ENCODE measurements at places on chromosomes 11 and 22.
A peak's percentile ranks its signal among the peaks of the same experiment; 100 is the strongest.

DNA sequence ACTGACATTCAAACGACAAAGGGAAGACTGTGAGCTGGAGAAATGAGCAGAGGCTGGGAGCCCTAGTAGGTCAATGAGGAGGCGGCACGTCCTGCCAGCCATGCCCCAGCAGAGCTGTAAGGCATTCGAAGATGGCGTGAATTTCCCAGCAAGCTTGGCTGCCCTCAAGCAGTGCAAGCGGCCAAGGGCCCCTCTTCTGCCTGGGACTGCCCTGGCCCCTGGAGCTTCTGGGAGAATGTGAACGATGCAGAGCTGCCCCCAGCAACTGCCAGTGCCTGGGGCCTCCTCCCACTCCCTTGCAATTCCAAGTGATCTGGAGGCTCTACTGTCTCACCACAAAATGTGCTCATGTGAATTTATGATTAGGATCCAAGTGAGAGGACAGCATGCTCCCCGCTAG lies 4.3 kb downstream of the PPM1F start:
- DNase-seq, result no peak

DNA sequence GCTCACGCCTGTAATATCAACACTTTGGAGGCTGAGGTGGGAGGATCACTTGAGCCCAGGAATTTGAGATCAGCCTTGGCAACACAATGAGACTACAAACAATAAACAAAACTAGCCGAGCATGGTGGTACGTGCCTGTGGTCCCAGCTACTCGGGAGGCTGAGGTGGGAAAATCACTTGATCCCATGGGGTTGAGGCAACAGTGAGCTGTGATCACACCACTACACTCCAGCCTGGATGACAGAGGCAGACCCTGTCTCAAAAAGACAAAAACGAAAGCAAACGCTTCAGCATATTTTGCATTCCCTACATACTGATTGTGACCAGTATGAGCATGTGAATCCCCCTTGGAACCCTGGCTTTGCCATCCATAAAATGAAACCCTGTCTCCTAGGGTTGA lies 33.9 kb upstream of the MN1 start:
- DNase-seq, result no peak

- no peak for DNase-seq
Observed at GRCh38 chr11:86715611-86716010, 43.2 kb upstream of the ME3 start.

DNA sequence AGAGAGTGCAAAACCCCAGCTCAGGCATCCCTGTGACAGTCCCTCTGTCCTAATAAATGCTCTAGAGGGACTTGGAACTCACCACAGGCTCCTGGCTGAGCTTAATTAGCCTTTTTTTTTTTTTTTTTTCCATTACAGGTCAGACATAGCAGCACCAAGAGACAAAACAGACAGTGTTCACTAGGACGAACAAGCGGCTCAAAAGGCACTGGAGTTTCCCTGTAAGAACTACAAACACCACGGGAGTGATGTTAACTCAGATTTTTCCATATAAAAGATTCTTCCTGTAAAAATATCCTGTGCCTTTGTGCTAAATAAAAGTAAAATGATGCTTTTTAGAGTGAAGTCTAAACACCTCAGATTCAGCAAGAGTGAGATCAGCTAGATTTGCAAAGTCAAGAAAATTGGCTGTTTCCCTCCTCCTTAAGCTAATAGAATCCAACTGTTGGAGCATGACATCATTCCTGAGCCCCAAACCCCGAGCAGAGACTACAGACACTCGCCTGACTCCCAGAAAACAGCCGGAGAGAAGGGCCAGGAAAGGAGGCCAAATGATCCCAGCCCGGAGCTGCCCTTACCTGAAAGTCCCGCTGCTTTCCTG lies 101.0 kb upstream of the AKIP1 start:
- DNase-seq, result no peak

GRCh38 chr11:93116641-93117441 lies 81.0 kb downstream of the SLC36A4 start:
- no peak for DNase-seq

GRCh38 chr22:32536352-32536751 lies 61.7 kb downstream of the FBXO7 start:
- no peak for DNase-seq

GRCh38 chr11:71485466-71485865 lies 32.5 kb downstream of the NADSYN1 start:
- DNase-seq, result no peak

DNA sequence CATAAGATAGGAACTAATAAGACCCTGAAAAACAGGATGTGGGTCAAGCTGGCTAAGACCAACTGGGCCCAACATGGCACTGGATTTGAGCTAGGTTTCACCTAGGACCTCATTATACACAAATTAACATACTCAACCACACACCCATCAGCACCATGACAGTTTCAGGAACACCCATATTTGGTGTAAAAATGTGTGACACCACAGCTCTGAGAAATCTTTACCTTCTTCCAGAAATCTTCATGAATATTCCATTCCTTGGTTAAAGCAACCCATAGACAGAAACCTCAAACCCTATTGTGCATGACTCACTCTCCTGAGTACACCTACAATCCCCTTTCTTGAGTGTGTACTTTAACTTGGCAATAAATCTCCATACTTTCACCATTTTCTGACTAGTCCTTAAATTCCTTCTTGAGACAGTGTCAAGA lies 378.8 kb downstream of the DYNC2H1 start:
- no peak for DNase-seq

DNA sequence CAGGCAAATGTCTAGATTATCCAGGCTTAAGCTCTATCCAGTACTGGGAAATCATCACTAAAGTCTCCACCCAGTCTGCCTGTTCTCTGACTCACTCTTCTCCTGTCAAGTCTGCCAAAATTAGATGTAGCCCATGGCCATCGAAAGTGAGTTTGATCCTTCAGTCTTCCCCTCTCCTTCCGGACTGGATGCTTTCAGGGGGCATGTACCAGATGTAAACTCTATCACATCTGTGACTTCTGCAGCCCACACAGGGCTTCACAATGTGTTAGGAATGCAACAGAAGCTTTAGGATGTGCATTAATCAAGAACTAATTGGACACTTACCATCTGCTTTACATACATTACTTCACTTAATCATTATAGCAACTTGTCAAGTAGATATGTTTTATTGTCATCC lies 12.3 kb downstream of the ME3 start:
- DNase-seq, result peak; percentile 30

DNA sequence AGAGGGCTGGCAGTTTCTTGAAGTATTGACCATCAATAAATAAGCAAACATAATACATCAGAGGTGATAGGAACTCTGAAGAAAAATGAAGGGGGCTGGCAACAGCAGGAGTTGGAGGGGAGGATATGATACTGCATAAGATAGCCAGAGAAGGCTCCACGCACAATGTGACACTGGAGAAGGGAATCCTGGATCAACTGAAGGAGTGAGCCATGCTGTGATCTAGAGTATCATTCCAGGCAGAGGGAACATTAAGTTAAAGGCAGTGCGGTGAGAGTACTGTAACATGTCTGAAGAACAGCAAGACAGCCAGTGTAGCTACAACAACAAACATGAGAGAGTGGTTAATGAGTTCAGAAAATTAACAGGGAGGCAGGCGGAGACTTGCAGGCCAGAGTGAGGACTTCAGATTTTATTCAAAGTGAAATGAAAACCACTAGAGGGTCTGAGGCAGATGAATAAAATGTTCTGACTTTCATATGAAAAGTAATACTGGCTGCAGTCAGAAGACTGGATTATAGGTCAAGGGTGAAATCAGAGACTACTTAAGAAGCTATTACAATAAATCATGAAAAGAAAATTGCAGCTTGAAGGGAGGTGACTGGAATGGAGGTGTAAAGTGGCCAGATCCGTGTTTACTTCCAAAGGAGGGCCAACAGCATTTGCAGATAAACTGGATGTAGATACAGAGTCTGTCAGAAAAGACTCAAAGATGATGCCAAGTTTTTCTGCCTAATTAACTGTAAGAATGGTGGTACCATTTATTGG lies 49.4 kb downstream of the RRAS2 start:
- DNase-seq, result no peak

- no peak for DNase-seq
Observed at GRCh38 chr22:30479981-30480380, 8.2 kb upstream of the SEC14L3 start.

DNA sequence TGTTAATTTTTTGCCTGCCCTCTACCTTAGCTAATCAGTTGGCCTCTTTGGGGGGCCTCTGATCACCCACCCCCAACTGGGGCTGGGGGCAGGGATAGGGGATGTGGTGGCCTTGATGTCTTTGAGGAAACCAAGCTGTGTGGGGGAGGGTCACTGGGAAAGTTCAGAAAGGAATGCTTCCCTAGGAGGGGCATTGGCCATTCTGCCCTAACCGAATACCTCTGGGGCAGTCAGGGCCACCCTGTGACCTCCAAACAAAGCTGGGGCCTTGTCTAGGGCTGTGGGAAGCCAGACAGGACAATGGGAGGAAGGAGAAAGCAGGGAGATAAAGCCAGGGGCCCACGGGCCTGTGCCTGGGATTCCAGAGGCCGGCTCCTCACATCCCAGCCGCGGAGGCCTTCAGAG lies 97.5 kb downstream of the TSPAN18 start:
- no peak for DNase-seq

GRCh38 chr11:1084561-1085439 lies 10.1 kb downstream of the MUC2 start:
- DNase-seq, result no peak

GRCh38 chr11:1548221-1549070 lies 23.6 kb downstream of the DUSP8 start:
- no peak for DNase-seq

- DNase-seq, result no peak
Observed at GRCh38 chr11:131829725-131830124, 459.3 kb downstream of the NTM start.

GRCh38 chr22:44385781-44386180 lies 73.0 kb upstream of the SHISAL1 start:
- no peak for DNase-seq

GRCh38 chr11:63906585-63906984 lies 10.4 kb downstream of the RCOR2 start:
- DNase-seq, result no peak

GRCh38 chr11:119357074-119357473 lies 10.6 kb upstream of the MFRP start:
- DNase-seq, result no peak

GRCh38 chr11:118910309-118911112 lies 15.2 kb downstream of the BCL9L start:
- peak; percentile 77 for DNase-seq

DNA sequence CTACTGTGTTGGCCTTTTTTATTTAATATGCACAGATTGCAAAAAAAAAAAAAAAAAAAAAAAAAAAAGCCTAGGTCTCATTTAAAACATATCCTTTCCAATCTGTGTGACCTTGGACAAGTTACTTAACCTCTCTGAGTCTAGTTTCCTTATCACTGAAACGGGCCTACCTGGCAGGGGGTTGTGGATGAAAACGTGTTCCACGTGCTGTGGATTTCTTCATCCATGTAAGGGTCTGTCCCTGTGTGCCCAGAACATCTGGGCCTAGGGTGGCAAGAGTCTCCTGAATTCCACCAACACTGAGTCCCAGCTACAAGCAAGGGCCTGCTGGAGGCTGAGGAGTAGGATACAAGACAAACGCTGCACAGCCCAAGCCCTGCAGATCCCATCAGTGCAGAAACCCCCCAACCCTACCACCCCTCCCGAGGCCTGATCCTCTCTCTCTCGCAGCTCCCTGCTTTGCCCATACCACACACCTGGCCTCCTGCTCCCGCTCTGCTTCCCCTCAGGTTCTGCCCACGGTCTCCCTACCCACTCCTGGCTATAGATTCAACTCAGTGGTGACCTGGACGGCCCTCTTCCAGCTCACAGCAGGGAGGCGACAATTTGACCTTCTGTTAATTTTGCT lies 4.7 kb upstream of the GNAZ start:
- no peak for DNase-seq

GRCh38 chr22:44136112-44136511 lies 44.6 kb upstream of the PARVG start:
- DNase-seq, result no peak

DNA sequence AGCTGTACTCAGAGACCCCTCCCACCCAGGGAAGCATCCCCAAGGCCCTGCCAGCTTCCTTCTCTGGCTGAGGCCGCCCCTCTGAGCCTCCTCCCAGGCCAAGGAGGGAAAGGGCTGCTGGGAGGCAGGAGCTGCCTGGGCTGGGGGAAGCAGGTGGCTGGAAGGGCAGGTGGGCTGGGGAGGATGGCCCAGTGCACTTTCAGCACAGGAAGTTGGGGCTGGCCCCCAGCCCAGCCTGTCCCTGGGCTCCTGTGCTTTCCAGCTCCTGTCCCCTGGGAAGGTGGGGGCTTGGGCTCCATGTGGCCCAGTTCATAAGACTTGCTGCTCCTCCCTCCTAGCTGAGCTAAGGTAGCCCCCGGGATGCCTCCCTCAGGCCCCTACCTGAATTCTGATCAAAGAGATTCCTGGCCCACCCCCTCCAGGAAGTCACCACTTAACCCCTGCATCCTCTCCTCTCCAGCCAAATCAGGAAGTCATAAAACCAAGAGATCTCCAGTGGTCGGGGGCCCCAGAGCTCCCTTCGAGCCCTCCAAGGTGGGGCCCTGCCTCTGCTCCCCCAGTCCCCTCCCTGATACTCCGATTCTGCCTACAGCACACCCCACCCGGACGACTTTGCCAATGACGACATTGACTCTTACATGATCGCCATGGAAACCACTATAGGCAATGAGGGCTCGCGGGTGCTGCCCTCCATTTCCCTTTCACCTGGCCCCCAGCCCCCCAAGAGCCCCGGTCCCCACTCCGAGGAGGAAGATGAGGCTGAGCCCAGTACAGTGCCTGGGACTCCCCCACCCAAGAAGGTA lies 4.9 kb downstream of the PPP1CA start:
- DNase-seq, result no peak

GRCh38 chr22:48350456-48350855 lies 1477.2 kb downstream of the BRD1 start:
- DNase-seq, result no peak

DNA sequence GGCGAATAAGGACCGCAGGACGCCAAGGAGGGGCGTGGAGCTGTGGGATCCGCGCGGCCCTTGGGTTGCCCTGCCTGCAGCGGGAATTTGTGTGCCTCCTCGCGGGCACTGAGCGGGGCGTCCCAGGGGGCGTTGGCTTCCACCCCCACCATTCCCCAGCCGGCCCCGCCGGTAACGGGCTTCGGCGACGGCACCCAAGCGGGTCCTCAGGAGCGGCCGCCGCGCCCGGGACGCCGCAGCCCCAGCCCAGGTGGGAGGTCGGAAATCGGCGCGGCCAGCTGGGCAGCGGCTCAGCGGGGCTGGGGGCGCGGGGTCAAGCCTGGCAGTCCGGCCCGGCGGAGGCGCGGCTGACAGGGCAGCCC lies 320 bp downstream of the CLTCL1 start:
- no peak for DNase-seq

- DNase-seq, result no peak
Observed at GRCh38 chr22:43985532-43985931, 30.3 kb downstream of the SAMM50 start.

GRCh38 chr11:126978911-126979310 lies 21.7 kb downstream of the KIRREL3 start:
- no peak for DNase-seq

All from RWPE1 (cell line).